ENCODE measurements at places on chromosomes 2 and 18.

DNA sequence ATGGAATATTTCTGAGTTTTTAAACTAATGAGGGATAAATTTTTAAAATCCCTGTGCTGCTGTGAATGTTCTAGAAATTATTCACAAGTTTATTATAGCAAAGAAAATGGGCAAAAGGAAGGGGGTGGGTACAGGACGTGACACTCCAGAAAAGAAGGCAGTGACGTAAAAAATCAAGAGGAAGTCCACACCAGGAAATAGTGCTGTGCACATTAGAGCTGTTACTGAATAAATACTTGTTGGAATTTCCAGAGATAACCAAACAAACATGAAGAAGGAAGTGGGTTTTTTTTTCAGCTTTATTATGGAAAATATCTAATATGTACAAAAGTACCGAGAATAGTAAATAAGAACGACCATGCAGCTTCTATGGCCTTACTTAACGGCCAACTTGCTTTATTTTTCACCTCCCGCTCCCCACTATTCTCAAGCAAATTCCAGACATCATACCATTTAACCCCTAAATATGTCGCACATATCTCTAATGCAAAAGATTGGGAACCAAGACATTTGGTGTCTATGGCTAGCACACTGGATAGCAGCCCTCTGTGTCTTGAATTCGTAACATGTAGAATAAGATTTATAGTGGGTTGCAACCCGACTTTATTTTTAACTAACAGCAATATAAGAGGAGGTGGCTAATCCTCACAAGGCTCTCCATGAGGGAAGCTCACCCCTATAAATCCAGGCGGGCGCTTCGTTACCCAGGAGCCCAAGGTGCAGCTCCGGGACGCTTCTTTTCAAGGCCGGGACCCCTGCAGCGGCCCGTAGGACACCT lies 580 bp upstream of the NDUFV2 start:
- no peak for DNase-seq

DNA sequence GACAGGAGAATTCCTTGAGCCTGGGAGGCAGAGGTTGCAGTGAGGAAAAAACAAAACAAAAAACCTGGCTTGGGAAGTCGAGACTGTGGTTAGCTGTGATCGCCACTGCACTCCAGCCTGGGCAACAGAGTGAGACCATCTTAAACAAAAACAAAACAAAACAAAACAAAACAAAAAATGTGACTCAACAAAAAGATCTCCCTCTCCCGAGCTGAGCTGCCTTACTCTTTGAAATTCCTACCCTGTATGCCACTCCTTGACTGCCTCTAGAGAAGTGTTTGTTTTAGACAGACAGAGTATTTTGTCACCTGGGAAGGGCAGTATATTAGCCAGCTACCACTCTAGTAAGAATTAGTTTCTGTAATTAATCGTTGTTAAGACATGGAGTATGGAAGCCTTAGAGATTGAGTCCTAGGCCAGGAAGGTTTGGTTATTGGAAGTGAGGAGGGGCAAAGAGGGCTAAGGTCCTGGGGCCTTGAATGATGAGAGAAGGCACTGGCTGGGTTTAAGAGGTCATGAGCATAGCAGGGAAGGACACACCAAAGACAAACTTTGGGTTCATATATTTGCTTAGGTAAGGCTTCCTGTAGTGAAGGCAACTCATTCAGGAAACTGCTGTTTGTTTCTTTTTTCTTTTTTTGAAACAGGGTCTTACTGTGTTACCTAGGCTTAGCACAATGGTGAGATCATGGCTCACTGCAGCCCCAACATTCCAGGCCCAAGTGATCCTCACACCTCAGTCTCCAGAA lies 56.0 kb downstream of the HAUS1 start:
- DNase-seq, result no peak

GRCh38 chr18:34495506-34495905 lies 214.6 kb upstream of the DTNA start:
- no peak for DNase-seq

DNA sequence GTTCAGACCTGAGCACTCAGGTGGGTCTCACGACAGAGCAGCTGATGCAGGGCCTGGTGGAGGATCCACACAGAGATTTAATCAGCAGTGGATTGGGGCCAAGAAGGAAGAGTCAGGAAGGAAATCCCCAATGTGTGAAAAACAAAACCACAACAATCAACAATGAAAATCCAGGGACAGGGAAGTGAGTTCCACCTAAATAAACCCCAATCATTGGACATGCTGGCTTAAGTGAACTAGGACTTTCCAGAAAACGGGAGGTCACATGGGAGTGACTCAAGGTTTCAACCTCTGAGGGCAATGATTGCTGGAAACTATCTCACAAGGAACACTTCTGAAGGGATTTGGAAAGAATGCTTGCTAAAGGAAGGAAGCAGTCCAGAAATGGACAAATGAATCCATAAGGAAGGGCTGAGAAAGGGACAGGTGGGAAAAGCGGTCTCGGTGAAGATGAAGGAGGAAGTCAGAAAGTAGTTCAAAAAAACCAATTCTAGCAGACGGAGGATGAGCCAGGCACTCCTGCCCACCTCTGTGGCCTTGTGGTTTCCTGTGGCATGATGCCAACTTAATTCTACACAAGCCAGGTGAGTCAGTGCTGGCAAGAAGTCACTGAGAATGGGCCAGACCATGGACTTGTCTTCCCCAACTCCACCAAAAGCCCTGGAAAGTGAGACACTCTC lies 15.4 kb upstream of the XDH start:
- DNase-seq, result peak; percentile 44

DNA sequence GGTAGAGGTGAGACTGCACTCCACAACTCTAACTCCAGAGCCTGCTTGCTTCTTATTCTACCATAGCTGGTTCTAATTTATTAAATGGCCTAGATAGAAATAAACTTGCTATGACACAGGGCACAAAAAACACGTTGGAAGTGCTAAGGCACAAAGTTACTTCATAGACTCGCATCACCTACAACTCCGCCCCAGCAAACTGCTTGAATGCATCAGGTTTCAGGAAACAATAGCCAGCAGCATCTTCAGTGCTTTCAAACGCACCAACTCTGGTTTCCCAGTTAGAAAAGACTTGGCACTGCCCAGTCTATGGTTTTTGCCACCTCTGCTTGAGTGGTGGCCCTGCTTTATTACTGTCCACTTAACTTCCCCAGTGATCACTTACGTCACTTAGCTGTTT lies 142.6 kb downstream of the RIF1 start:
- DNase-seq, result no peak

DNA sequence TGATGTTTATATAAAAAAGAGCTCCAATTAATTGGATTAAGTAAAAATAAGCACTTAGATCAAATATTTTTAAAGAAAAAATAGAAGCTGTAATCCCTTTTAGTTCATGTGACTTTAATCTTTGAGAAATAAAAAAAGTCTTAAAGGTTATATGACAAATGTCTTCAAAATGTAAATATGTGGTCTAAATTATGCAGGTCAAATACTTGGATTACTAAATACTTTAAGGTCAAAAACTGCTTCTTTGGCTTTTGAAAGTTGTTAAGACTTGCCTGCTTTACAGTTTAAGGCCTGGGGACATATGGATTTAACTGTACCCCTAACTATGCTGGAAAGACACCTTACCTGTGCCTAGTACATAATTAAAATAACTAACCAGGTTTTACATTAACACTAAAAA lies 15.5 kb upstream of the PDK1 start:
- DNase-seq, result no peak

- DNase-seq, result no peak
These were observed 215.3 kb upstream of the DSEL start for GRCh38 chr18:67731851-67732250.

GRCh38 chr2:201962774-201963562 lies 70.7 kb upstream of the FZD7 start:
- DNase-seq, result no peak

GRCh38 chr2:154231021-154231420 lies 359.3 kb downstream of the GALNT13 start:
- no peak for DNase-seq

DNA sequence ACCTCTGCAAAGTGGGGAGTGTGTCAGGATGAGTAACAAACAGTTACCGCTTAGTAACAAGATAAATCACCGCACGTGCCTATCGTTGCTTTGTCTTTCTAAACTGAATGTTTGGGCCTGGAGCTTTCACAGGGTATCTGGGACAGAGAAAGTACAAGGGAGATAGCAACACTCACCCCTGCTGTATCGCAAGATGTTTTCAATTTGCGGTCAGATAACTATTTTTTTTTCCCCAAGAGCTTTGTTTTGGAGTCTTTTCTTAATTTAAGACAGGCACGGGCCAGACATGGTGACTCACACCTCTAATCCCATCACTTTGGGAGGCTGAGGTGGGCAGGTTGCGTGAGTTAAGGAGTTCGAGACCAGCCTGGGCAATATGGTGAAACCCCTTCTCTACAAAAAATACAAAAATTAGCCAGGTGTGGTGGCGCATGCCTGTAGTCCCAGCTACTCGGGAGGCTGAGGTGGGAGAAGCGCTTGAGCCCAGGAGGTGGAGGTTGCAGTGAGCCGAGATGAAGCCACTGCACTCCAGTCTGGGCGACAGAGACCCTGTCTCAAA lies 146.6 kb downstream of the GBX2 start:
- no peak for DNase-seq

- DNase-seq, result no peak
These were observed 318.9 kb upstream of the HS6ST1 start for GRCh38 chr2:128637481-128638155.

DNA sequence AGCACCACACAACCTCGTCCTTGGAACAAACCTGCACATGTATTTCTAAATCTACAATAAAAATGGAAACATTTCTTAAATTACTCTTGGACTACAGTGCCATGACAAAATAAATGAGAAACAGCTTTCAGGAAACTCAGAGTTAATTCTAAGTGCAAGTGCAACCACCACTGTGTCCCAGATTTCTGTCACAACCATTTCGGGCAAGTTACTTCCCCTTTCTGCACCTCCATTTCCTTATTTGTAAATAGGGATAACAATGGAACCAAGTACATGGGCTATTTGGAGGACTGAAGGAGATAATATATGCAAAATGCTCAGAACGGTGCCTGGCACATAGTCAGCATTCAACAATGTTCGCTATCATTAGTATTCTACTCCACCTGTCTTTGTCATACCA lies 93.2 kb downstream of the CACNB4 start:
- no peak for DNase-seq

DNA sequence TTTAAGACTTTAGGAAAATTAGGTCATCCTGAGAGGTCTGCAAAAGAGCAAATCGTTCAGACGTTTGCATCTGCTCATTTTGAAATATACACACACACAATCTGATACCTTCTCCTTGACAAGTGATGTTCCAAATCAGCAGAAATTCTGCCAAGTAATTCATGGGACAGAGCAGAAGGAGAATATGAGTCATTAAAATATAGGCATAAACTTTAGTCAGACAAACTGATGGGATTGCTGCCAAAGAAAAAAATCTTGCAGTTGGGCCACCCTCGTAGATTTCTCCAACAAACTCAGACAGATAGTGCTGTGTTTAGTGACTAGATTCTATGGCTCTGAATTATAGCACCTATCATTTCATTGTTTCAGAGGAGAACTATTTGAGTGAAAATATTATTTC lies 336.3 kb downstream of the NYAP2 start:
- no peak for DNase-seq

GRCh38 chr18:66377291-66377690 lies 226.6 kb downstream of the CDH19 start:
- DNase-seq, result no peak

GRCh38 chr18:47175283-47175897 lies 774 bp downstream of the IER3IP1 start:
- DNase-seq, result peak; percentile 10

DNA sequence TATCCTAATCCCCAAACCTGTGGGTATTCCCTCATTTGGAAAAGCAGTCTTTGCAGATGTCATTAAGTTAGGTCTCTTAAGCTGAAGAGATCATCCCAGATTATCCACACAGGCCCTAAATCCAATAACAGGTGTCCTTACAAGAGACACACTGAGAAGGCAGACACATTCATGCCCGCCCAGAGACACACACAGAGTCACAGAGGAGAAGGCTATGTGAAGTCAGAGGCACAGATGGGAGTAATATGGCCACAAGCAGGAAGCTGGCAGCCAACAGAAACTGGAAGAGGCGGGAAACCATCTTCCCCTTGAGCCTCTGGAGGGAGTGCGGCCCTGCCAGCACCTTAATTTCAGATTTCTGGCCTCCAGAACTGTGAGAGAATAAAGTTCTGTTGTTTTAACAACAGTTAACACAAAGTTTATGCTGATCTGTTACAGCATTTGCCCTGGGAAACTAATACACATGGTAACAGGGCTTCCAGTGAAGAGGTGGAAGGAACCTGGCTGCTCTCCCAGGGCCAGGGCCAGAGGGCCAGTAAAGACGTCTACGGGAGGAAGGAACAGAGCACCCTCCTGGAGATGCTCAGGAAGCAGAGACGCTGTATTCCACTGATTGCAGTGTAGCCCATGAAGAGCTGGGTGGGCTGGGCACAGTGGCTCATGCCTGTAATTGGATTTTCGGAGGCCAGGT lies 217.5 kb downstream of the GLI2 start:
- DNase-seq, result no peak

GRCh38 chr2:20352230-20352578 lies 1.6 kb upstream of the PUM2 start:
- no peak for DNase-seq

GRCh38 chr2:42562474-42563144 lies 5.8 kb upstream of the MTA3 start:
- DNase-seq, result no peak

DNA sequence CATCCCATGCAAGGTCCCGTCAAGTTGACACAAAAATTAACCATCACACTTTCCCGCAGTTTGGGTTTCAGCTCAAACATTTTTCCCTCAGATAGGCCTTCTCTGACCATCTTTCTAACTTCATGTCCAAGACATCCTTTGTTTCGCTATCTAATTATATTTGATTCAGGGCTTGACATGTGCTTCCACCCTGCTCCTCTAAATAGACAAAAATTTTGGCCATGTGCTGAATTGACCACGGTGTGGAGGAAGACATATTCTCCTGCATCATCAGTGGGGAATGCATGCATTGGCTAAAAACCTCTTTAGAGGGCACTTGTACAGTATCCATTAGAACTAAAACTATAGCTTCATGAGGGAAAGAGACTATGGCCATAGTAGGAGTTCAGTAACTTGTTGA lies 81.2 kb downstream of the PLCL1 start:
- no peak for DNase-seq

- DNase-seq, result no peak
These were observed 98.6 kb upstream of the ITPRID2 start for GRCh38 chr2:181792906-181793305.

- DNase-seq, result no peak
These were observed 48.0 kb downstream of the SERPINB8 start for GRCh38 chr18:64017870-64018269.

- no peak for DNase-seq
These were observed 133.0 kb upstream of the SLC14A2 start for GRCh38 chr18:45482286-45482685.

GRCh38 chr2:5535301-5535700 lies 156.9 kb upstream of the SOX11 start:
- DNase-seq, result no peak

Data from stimulated activated naive CD8-positive, alpha-beta T cell treated with anti-CD3 and anti-CD28 coated beads, Interleukin-15, amount 100 ng/mL, for 72 hours (primary cell).